ENCODE measurements at places on chromosomes 12 and 14.

- DNase-seq, result no peak
Measured at GRCh38 chr12:20213723-20214625, 154.4 kb upstream of the PDE3A start.

DNA sequence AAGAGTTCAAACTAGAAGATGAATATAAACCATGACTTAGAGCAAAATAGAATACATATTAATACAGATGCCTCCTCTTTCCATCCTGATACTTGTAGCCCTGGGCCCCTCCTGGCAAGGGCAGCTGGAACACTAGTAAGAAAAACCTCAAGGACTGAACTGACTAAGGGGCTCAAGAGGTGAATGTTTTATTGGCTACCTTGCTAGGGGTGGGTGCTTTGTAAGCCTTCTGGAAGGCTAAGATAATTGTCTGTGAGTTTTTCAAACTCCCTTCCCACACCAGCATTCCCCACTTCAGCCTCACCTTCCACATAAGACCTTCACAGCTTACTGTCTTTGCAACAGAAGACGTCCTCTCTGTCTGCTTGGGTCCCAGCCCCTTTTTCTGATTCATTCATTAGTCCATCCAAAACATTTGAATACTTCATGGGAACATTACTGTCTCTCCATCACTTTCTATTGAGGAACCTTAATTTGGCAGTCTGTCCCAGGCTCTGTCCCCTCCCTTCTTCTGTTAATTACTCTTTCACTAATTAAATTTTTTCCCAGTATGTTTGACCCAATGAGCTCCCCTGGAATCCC is 1.1 kb upstream of the MARCHF9 start:
- no peak for DNase-seq

- DNase-seq, result no peak
Measured at GRCh38 chr12:19545301-19545700, 106.0 kb downstream of the AEBP2 start.

GRCh38 chr14:77593501-77593961 is 22.9 kb downstream of the SPTLC2 start:
- DNase-seq, result peak; percentile 59

GRCh38 chr14:24315807-24316596 is 4.7 kb downstream of the LTB4R start:
- DNase-seq, result no peak

DNA sequence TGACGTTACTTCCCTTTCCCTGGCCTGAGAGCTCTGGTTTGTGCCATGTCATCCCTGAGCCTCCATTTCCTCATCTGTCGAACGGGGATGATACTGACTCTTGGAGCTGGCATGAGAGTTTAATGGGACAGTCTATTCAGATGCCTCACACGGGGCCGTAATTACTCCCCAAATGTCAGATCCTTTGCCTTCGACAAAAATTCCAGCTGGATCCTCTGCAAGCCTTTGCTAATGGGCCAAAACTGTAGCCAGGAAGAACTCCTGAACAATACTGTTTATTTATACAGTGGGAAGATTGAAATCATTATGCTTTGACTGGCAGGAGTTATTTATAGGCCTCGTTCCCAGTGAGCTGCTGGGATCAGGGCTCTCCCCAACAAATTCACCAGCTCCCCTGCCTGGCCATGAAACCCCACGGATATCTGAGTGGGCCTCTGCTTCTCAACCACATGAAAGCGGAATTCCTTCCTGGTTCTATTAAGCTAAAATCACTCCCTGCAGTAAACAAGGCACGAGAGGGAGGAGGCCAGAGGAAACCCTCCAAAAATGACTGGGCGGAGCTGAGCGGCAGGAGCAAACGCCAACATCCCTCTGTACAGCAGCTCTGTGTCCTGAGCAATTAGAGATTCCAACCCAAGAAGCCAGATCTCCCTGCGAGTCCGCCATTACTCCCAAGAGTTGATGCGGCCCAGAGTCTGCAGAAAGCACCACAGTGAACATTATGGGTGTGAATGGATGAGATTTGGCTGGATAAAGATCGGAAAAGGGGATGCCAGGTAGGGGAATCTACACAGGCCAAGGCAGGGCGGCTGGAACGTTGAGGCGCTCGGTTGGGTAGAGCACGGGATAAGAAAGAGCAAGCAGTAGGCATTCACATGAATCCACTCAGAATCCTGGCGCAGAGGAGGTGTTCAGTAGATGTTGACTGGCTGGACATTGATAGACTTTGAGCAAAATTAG is 326.1 kb downstream of the BCL11B start:
- no peak for DNase-seq

DNA sequence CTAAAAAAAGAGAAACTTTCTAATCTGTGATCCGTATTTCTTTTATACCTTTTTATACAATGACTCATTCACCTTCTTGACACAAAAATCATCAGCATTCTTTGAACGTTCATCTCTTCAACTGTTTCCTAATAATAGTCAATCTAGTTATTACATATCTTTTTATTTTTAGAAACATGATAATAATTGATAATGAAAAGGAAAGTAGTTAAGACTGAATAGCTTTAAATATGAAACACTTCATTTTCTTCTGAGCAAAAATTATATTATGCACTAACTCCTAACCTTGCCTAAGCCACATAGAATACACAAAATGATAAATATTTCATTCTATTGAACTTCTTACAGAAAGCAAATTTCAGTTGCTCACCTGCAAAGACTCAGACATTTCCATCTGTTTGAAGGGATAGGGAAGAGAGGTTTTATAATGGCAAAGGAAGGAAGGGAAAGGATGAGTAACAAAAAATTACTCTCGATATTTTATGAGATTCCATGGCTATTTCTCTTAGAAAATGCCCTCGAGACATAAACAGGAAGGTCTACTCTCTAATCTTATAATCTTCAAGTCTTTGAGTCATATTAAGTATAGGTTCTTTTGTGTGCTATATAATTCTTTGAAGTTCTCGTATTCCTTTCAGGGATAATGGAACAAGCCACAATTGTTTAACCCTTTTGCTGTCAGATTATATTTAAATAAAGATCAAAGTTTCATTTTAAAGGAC is 7.5 kb upstream of the KLHL42 start:
- DNase-seq, result no peak

All from GM12865 (cell line).